ENCODE measurements at places on chromosomes 6 and 20. TPM values are rescaled to one million over a fixed set of nuclear protein-coding genes. Genes with fewer than 3 reads are reported as not detected.
A peak's percentile ranks its signal among the peaks of the same experiment; 100 is the strongest.

GRCh38 chr20:63694584-63695423, 1.6 kb upstream of the TNFRSF6B start:
- DNase-seq: no peak

GRM1 gene
- total RNA-seq: not detected

GRCh38 chr20:24969186-24970029, 20.3 kb downstream of the CST7 start:
- DNase-seq: no peak

DNA sequence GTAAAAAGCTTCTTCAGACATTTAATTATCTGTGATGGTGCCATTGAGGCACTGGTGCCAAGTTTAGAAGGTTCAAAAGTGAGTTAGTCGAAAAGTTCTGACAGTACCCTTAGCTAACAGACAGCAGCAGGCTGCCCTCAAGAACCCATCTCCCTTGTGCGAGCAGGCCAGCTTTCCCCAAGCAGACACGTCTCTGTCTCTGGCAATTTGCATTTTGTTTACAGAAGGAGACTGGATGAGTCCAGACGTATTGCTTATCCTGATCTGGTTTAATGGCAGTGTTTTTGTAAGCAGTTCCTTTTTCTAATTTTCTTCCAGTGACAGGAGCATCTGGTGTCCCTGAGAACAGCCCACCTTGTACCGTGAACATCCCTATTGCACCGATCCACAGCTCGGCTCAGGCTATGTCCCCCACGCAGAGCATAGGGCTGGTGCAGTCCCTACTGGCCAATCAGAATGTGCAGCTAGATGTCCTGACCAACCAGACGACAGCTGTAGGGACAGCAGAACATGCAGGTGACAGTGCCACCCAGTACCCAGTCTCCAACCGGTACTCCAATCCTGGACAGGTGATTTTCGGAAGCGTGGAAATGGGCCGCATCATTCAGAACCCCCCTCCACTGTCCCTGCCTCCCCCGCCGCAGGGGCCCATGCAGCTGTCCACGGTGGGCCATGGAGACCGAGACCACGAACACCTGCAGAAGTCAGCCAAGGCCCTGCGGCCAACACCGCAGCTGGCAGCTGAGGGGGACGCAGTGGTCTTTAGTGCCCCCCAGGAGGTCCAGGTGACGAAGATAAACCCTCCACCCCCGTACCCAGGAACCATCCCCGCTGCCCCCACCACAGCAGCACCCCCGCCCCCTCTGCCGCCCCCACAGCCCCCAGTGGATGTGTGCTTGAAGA, 58.3 kb upstream of the TMEM181 start:
- DNase-seq: no peak

DNA sequence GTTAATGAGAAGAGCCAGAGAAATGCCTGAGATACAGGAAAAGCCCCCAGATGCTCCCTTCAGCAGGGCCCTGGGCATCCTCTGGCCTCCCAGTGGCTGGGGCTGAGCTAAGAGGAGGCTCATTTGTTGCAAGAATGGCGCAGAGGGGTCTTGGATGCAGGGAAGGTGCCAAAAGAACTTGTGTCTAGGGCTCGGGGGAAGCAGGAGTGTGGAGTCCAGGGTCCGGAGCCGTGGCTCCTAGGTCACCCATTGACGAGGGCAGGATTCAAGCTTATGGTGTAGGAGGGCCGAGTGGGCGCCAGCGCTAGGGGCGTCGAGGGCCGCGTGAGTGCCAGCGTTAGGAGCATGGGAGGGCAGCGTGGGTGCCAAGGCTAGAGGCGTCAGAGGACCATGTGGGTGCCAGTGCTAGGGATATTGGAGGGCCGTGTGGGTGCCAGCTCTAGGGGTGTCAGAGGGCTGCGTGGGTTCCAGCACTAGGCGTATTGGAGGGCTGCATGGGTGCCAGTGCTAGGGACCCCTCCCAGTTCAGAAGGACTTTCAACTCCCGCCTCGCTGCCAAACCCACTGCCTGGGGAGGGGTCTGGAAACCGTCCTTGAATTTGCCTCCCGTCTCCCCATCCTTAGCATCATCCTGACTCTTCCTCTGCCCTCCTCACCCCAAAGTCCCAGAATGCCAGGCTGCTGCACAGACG, 250.5 kb upstream of the AFDN start:
- DNase-seq: no peak

DNA sequence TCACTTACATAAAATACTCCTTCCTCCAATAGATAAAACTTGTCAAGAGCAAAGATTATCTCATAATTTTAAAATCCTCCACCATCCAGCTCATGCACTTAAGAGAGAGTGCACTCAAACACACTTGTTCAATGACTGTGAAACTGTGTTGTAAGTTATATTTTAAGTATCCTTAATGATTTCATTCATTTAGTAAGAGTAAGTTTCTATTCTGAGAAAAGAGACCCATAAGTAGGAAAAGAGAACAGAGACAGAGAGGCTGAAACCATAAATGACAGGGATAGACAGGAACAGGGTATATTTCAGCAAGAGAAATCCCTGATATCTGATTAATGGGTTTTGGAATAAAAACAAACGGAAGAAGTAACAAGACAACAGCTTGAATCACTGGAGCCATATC, 8.2 kb downstream of the SSR1 start:
- no peak for DNase-seq

PTCRA gene
- not detected for total RNA-seq

DNA sequence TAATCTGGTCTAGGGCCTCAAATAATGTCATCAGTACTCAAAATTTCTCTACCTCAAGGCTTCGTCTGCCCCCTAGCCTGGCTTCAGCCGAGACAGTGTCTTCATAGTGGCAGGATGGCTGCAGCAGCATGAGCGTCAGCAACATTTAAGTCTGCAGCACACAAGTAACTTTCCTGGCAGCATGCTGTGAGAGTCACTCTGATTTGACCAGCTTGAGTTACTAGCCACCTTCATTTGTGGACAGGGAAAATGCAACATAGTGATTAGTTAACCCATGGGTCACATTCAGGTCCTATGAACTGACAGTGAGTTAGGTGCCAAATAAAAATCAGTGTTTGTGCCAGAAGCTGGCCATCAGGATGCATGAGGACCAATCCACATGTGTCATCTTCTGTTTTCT, 209.9 kb upstream of the SLC35B3 start:
- no peak for DNase-seq

DNA sequence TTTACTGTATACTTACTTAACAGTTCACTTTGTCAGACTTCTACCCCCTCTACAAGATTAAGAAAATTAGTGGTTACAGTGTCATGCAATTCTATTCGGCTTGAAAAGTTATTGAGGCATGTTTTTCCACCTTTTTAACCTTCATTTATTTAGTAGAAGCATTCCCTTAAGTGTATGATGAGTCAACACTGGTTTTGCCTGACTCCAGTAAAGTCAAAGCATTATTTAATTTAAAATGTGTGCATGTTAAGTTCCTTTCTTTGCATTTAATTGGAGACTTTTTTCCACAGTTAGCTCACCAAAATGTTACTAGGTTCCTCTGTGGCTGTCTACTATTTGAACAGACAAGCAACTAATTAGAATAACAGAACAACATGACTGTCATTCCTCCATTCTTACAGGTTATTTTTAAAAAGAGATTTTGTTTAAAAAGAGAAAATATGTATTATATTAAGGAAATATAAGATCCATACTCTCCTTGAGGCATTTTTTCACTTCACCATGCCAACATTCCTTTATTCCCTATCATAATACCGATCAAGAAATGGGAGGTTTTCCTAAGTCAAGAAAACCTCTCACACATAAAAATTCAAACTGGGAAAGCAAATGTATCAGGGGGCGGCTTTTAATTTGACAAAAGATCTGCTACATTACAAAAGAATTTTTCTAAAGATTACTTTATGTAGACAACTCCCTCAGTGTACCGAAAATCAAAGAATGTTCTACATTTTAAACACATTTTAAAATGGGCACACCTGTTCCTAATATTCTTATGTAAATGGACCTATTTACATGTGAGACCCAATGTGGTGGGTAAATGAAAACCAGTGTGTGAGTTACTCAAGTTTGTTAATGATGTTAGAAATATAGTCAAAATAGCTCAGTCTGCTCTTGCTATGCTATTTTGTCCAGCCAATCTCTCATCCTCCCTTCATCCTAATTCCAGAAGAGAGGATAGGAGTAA, 361.2 kb downstream of the UTRN start:
- DNase-seq: no peak

COL12A1 gene
- total RNA-seq: 110 TPM

GRCh38 chr6:138656364-138657064, 117.1 kb upstream of the CCDC28A start:
- no peak for DNase-seq

DNA sequence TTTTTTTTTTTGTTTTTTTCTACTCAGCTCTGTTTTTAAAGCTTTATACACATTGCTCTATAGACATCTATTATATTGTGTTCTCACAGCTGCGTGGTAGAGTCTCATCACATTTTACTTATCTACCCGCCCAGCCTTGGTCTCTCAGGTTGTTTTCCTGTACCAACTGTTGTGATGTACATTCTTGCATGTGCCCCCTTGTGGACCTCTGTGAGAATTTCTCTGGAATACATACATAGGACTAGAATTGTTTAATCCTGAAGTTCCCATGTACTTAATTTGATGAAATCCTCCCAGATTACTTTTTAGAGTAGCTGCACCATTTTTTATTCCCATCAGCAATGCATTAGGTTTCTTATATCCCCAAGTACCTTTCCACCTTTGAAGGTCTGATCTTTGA, 40.4 kb upstream of the TINAG start:
- DNase-seq: peak; percentile 72

FAM209B gene
- not detected for total RNA-seq

GRCh38 chr20:37775200-37775599, 81.4 kb downstream of the CTNNBL1 start:
- no peak for DNase-seq

GRCh38 chr20:35739294-35740163, 2.5 kb downstream of the RBM39 start:
- peak; percentile 58 for DNase-seq

GRCh38 chr6:90261801-90262200, 34.8 kb downstream of the BACH2 start:
- DNase-seq: no peak

TFAP2C gene
- 13.2 TPM for total RNA-seq

DNA sequence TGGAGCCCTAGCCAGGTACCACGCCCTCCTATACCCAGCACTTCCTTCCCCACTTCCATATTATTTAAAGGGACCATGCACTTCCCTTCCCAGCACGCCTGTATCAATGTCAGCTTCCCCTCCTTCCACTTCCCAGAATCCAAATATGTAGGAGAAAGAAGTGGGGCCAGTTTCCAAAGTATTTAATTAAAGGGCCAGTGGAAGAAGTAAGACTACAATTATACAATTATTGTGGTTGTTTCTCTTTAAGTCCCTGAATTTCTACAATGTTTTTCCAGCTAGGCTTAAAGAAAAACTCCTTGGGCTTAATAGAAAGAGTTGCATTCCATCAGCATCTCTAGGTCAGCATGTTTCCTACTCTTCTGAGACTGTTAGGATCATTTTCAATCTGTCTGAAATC, 515.8 kb downstream of the PREX1 start:
- DNase-seq: no peak
